Stimulated activated naive CD4-positive, alpha-beta T cell treated with Interleukin-2 at 50 U/mL for 16 hours (primary cell): ENCODE measurements at places on chromosomes 11 and 22.

DNA sequence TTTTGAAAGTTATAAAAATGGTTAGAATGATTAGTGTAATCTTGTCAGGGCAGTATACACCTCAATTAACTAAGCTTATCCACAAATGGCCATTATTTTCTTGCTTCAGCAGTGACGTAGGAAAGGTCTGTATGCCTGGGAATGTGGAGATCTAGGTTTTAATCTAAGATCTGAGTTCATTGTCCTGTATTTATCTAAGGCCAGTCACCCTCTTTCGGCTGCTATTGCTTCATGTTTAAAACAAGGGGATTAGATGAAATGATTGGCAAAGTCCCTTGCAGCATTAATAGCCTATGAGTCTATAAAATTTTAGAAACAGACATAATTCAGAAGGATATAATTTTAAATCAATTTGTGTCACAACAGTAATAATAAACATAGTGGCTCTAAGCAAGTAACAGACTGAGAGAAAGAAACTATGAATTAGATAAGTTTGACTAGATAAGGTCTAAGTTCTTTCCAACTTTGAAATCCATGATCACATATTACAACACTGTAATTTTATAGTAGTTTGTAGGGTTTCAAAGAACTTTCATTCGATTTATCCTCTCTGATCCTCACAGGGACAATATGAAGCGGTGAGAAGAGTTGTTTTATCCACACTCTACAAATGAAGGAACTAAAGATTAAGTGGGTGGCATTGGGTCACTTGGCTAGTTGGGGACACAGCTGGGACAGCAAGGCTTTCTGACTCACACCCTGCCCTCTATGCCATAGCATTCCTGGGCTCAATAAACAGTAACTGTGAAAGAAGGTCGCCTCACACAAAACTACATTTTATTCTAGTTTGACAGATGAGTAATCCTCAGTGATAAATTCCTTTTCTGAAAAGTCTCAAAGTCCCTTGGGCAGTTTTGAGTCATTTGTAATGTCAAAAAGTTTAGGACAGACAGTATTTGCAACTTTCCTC, 60.6 kb upstream of the RDX start:
- DNase-seq, result no peak

DNA sequence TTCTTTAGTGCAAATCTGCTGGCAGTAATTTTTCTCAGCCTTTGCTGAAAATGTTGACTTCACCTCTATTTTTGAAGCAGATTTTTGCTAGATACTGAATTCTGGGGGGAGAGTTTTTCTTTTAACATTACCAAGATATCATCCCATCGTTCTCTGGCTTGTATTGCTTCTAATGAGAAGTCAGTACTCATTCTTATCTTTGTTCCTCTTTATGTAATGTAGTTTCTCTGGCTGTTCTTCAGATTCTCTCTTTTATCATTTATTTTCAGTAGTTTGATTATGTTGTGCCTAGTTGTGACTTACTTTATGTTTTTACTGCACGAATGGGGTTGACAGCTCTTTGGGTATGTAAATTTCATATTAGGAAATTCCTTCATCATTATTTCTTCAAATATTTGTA, 318.7 kb upstream of the PITPNB start:
- no peak for DNase-seq

GRCh38 chr22:47144791-47145425, 382.5 kb downstream of the TBC1D22A start:
- DNase-seq, result no peak

DNA sequence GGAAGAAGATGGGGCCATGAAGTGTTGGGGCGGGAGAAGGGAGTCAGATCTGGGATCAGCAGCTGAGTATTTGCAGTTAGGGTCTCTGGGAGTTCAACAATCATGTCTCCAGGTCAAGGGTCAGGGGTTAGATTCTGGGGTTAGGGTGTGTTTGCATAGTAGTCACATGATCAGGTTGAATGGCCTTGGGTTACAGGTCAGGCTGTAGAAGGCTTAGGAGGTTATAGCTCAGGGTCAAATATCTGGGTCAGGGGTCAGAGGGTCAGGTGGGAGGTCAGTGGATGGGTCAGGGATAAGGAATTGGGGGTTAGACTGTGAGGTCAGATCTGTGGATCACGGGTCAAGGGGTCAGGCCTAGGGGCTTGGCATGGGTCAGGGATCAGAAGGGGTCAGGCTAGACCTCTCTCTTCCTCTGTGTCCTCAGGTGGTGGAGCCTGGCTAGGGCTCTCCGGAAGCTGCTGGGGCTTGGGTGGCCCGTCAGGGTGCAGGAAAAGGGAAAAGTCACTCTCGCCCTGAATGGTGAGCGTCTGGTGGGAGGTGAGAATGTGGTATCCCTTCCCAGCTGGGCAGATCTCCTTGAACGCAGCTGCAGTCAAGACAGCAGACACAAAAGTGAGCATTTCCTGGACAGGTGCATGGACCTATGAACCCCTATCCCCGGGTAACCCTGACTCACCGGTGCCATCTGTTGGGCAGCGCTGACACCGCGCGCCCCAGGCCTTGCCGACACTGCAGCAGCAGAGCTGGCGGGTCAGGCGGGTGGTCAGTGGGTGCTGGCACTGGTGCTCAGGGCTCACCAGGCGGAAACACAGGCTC, 6.4 kb downstream of the LTBP3 start:
- peak; percentile 30 for DNase-seq

GRCh38 chr11:112523951-112524350, 263.3 kb upstream of the PLET1 start:
- DNase-seq, result no peak
